ENCODE measurements at places on chromosomes 6 and 20.

GRCh38 chr6:111603040-111603439, 2.6 kb downstream of the TRAF3IP2 start:
- peak; percentile 89 for DNase-seq

- DNase-seq = no peak
Observed at GRCh38 chr20:10111139-10111958, 76.6 kb downstream of the ANKEF1 start.

DNA sequence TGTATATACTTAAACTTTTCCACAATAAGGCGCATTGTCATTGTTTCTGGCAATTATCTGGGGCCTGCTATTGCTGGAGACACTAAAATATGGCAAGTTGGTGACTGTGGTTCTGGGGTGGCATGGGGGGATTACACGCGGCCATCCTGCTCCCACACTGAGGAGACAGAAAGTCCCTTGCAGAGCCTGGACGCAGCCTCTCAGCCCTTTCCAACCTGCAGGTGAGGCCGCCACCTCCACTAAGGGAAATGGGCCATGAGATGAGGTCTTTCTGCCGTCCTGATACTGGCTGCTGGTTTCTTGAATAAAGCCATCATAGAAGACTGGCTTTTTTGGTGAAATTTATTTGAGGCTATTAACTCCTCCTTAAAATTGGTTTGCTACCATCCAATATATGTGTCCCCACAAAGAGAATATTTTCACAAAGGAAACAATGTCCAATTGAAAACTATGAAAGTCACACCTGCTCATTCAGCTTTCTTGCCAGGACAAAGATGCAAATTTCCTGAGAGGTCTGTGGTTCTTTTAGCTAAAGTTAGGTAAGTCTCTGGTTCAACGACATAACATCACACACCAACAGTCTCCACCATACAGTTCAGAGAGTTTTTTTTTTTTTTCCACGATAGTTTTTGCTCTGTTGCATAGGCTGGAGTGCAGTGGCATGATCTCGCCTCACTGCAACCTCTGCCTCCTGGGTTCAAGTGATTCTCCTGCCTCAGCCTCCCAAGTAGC, 13.0 kb downstream of the TXNDC5 start:
- no peak for DNase-seq

GRCh38 chr20:40861427-40862008, 167.1 kb upstream of the TOP1 start:
- no peak for DNase-seq

DNA sequence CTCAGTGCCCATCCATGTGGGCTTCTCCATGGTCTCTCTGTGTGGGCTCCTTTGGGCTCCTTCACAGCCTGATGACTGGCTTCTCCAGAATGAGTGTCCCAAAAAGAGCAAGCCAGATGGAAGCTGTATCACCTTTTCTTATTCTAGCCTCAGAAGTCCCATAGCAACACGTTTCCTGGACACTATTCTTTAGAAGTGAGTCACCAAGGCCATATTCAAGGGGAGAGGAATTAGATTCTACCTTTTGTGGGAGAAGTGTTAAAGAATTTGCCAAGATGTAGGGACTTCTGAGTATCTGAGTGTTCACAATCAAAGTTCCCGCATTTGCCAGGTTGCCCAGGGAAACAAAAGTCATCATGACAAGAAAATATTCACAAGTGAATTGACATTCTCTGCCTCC, 20.7 kb upstream of the TBC1D22B start:
- DNase-seq = peak; percentile 31

- DNase-seq = no peak
Observed at GRCh38 chr6:34858681-34859080, 29.2 kb downstream of the TAF11 start.

- DNase-seq = no peak
Observed at GRCh38 chr6:155717374-155717773, 261.7 kb upstream of the NOX3 start.

DNA sequence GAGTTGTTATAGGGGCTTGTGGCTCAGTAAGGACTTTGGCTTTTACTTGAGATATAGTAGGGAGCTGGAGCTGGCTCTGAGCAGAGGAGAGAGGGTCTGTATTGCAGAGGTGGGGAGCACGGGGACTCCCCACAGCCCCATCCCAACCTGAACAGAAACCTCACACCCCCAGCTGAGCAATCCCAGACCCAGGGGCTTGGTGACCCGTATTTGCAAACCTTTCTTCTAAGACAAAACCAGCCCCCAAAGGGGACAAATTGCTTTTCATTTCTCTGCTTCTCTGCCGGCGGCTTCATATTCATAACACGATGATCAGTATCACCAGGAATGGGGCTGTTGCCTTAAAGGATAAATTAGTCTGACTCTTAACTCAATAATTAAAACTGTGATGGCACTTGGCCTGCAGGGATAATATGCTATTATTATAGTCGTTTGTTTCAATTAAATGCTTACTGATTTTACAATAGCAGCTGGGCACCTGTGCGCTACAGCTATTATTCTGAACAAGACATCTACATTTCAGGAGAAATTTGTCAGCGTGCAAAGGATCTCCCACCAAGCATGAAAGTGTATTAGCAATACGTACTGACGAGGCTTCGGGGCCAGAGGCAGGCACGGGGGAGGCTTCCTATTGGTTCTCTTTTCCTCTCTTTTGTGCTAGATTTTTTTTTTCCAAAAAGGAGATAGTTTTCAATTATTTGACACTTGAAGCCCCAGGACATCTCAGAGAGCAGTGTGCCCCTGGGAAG, 118.1 kb downstream of the TOX2 start:
- no peak for DNase-seq

- no peak for DNase-seq
Observed at GRCh38 chr6:138116661-138116999, 9.4 kb upstream of the PERP start.

DNA sequence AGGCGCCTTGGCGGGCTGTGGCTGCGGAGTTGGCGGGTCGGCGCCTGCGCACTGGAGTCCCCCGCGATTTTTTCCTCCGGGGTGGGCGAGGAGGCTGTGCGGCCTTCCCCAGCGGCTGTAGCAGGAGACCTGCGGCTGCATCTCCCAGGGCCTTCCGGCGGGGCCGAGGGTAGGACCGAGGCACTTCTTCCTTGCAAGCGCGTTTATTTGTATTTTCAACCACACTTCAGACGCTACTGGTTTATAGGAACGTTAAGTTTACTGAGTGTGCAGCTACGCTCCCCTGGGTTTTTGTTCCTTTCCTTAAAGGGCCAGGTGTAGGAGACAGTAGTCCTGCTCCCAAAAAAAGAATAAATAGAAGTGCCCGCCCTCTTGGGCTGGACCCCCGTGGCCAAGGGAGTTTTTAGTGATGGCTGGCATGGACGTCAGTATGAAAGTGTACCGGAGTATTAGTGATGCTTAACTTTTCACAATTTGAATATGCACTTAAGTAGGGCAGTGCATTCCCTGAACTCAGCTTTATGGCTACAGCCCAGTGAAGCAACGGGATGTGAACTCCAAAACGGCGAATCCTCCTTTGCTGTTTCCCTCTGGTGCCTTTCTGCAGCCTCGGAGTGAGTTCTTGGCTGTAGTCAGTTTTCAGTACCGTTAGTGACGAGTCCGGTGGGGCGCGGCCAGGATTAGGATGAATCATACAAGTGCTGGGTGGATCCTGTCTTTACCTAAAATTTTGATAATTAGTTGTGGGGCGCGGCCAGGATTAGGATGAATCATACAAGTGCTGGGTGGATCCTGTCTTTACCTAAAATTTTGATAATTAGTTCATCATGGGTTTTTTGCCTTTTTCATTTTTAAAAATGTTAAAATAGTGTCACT, 1.0 kb upstream of the FBXO5 start:
- DNase-seq = peak; percentile 78

GRCh38 chr6:157494132-157494710, 113.2 kb downstream of the ZDHHC14 start:
- DNase-seq = peak; percentile 23

GRCh38 chr6:158559338-158559894, 475 bp upstream of the TMEM181 start:
- DNase-seq = no peak

GRCh38 chr20:57710841-57711240, 1.0 kb upstream of the PMEPA1 start:
- no peak for DNase-seq

DNA sequence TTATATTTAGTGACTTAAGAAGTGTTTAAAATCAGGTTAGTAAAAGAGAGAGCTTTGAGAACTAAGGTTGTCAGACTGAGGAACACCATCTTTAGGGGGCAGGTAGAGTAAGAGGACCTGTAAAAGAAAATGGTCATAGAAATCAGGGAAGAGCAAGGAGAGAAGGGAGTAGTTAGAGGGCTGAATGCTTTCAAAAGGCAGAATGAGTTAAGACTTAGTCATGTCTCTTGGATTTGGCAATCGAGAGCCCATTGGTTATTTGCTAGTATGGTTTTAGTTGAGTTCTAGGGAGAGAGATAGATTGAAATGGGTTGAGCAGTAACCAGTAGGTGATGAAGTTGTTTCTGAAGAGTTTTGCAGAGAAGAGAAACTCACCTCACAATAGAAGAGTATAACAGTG, 51.1 kb downstream of the RALGAPB start:
- DNase-seq = peak; percentile 75

DNA sequence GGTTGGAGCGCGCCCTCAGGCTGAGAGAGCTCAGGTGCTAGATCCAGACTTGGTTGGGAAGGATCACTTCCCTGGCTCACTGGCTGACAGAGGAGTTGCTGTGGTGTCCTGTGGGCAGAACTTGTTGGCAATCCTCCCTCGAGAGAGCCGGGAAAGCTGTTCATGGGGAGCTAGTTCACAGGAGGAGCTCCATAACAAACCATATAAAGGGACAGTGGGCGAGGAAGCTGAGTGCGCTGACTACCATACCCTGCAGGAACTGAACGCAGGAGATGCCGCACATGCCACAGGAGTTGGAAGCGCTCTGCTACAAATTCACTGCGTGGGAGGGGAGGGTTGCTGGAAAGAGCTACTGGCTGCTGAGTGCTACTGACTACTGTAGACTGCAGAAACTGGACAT, 243.2 kb downstream of the OGFRL1 start:
- DNase-seq = no peak

GRCh38 chr6:168865-169455, 123.3 kb upstream of the DUSP22 start:
- DNase-seq = peak; percentile 16

DNA sequence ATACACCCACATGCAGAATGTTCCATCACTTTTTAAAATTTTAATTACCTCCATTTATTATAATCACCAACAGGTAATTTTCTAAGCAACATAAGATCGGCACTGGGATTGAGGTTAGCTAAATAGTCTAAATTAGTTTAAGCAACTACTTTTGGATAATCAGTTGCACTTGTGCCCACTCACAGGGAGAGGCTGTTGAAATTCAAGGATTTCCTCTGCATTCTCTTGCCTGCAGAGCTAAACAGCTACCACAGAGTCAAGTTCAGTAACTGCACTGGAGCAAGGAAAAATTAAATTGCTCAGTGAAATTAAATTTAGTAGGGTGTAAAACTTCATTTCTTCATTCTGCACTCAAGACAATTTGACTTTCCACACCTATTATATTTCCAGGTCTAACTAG, 120.7 kb upstream of the CCDC28A start:
- no peak for DNase-seq
